Activated T-cell treated with anti-CD3 and anti-CD28 coated beads for 1 hour (primary cell): ENCODE measurements at places on chromosomes 6 and 20.

DNA sequence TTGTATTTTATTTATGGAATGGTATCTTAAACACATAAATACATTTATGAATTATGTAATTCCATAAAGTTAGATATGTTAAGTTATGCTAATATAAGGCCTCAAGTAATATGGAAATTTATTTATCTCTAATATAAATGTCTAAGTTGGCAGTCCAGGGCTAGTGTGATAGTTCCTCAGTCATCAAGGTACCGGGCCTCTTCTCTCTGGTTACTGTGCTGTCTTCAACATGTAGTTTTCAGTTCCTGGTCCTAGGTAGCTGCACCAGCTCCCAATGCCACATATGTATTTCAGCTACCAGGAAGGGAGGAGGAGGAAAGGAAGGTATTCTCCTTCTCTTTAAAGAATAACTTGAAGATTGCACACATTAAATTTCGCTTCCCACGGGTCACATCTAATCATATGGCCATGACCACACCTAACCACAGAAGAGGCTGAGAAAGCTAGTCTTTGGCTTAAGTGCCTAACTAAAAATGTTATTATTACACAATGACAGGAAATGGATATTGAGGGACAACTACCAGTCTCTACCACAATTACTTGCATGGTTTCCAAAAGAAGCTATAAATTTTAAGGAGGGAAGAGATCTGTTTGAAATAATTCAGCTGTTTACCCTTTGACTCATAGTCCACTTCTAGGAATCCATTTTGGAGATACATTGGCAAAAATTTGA, 68.6 kb downstream of the BCKDHB start:
- no peak for DNase-seq

DNA sequence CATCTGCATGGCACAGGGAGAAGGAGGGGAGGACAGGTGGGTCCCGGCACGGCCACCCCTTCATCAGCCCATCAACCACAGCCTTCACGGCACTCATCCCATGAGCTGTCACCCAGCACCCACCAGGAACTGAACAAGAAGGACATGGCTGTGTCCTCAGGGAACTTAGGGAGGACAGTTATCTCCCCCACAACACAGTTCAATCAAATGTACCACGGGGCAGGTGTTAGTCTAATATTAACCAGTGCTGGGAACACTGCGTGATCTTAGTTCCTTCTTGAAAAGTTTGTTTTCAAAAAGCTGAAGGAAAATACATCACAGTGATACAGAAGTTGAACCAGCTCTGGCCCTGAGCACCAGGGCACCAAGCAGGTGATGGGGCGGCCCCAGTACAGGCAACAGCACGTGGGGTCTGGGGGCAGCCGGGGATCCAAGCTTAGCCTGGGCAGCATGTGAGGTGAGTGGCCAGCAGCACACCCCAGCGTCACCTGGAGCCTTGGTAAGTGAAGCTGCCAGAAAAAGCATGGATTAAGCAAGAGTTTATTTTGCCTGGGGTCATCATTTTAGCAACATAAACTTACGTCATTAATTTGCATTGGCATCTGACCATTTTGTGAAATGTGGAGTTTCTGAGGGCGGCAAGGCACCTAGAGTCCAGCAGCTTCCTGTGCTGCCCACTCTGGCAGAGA, 35.5 kb upstream of the AFDN start:
- no peak for DNase-seq

GRCh38 chr6:82365016-82365795, 1.6 kb downstream of the TPBG start:
- no peak for DNase-seq

DNA sequence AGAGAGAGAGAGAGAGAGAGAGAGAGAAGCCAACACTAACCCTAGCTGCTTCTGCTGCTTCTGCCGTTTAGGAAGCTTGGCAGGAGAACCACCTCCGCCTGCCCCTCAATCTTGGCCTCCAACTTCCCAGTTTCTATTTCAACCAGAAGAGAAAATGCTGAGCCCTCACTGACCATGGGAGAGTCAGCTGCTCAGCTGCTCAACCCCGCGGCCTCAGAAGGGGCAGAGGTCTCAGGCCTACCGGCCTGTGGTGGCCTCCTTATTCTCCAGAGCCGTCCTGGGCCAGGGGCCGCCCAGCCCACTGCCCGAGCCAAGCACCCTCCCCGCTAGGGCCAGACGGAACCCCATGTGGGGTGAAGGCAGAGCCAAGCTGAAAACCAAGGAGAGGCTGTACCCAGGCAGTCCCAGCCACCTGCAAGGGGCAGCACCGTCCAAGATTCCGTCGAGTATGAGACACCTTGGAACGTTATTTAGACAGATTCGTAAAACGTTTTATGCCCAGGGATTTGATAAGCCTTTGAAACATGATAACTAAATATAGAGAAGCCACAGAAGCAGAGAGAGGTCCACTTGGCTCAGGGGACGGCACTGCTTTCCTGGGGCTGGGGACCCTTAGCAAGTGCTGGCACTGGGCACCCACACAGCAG, 116.6 kb downstream of the DLL1 start:
- DNase-seq = no peak

- no peak for DNase-seq
Observed at GRCh38 chr6:164640956-164641355, 668.4 kb downstream of the C6orf118 start.

DNA sequence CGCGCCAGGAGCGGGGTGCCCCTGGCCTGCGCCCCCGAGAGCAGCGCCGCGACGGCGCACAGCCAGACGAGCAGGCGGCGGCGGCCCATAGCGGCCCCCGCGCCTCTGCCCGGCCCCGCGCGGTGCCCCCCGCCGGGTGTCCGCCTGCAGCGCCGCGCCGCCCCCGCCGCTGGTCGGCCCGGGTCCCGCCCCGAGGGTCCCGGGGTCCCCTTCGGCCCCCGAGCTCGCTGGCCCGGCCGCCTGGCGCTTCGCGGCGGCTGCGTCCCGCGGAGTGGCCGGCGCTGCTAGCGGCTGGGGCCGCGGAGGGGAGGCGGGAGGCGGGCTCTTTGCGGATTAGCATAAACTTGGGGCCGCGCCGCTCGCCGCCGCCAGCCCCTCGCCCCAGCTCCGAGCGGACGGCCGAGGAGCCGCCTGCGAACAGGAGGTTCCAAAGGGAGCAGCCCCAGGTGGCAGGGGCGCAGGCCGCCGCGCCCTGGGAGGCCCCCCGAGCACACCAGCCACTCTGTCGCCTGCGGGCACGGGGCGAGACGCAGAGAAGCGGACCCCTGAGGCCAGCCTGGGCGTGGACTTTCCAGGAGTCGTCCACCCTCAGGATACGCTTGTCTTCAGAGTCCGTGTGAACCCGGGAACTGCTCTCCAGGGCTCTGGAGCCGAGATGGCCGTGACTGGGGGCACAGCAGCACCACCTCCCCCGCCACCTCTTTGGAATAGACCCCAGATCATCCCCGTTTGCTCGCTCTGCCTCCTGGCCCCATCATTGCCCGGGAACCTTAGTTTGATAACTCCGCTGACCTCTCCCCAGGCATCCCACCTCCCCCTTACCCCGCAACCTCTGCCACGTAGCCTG, at the start of gene EMILIN3:
Gene EMILIN3, minus strand, starts transcription at position 273 of the 847 bp plus-strand sequence. Its CDS starts 184 bp downstream, at position 89.
- DNase-seq = no peak
